DMS153 (cell line): ENCODE measurements at places on chromosomes 3 and 15.

GRCh38 chr15:82890995-82891390 lies 61.5 kb downstream of the HOMER2 start:
- no peak for DNase-seq

DNA sequence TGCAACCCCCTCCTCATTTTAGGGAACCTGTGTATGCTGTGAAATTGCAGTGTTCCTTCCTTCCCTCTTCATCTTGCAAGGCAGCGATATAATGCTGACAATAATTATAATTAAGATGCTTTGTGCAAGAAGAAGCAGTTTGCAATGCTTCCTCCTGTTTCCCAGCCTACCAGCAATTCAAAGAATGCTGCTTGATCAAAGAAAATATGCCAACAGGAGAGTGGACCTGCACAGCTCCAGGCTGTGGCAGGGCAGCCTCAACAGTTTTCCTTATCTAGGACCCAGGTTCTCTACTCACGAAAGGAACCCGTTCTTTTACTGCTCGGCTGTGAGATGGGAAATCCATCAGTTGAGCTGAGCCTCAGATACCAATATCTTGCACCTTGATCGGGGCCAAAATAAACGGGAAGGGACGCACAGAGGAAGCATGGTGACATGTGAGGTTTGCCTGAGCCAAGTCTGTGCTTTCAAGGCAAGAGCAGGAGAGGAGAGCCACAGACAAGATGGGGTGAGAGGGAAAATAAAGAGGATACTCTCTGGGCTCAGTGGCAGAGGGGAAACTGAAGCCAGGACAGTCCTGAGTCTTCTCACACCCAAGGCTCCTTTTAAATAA lies 22.6 kb upstream of the LRTM1 start:
- DNase-seq = no peak

DNA sequence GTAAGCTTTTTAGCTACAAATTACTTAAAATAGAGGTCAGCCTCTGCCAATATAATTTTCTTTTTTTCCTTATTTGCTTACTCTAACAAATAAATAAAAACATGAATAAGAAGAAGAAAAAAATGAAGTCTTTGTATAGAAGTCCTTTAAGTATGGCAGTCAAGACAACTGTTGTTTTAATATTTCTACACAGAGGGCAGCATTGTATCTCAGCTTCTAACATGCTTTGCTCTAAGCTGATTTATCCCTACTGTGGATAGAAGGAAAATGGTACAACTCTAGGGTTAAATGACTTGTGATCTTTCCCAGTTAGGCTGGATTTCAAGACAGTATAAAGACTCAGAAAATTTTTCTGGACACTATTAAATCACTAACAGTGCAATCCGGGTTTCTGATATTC lies 104.3 kb upstream of the MEIS2 start:
- DNase-seq = no peak

DNA sequence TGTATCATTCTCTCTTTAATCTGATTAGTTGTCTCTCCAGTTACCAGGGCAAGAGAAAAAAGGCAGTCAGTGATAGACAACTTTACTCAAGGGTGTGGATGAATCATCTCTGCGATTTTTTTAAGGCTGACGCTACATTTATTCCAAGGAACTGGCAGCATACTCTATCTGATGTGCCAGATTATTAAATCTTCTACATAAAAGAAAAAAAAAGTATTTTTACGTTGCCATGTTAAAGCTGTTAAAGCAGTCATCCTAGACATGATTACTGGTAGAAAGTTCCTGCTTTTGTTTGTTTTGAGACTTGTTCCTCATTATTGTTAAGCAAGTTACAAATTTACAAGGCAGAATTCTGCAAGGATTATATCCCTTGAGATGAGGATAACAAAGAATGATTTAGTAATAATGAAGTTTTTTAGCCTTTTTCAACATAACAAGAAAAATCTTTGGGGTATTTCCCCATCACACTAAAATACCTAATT lies 121.7 kb downstream of the CBLB start:
- no peak for DNase-seq

- no peak for DNase-seq
Observed at GRCh38 chr3:130700541-130700940, 46.1 kb downstream of the PIK3R4 start.

DNA sequence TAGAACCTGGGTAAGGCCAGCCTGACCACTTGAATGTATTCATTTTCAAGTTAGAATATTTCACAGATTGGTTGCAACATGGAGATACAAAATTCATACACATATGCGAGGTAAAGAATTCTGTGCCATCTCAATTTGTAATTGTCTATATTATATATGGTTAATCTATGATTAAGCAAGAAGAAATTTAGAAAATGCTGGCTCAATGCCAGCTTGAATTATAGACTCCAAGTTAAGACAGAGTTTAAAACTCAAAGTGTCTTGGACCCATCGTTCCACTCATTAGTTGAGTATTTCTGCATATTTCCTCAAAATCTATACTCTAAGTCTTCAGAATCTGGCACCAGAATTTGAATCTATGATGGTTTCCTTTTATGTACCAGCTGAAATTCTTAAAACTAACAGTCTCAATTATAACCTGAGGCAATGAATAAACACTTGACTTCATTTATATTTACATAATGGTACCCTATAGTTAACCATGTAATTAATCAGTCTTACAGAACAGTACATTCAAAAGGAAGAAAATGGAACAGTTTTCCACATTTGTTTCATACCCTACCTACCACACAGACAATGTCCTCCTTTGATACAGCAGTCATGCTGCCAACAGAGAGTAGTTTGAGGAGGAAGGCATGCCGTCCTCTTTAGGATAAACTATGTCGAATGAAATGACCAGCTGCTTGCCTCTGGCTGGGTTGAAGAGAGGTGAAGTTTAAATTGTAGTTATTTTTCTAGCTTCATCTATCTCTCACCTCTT lies 95.7 kb downstream of the CD47 start:
- no peak for DNase-seq

DNA sequence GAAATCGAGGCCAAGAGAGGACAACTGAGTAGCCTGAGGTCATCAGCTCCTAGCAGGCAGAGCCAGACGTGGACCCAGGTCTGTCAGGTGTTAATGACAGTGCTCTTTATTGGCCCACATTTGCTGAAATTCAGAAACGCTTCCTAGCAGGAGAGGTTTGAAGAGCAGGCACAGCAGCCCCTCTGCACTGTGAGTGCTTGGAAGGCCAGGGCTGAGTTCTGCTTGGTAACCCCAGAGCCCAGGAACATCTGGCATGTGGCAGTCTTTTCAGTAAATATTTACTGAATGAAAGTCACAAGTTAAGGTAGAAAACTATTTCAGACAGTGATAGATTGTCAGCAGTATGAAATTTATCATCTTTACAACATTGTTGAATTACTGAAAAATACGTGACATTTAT lies 102.4 kb downstream of the PLCL2 start:
- no peak for DNase-seq

- DNase-seq = no peak
Observed at GRCh38 chr15:100092034-100092433, 249.7 kb downstream of the ADAMTS17 start.

GRCh38 chr15:40106203-40107161 lies 2.2 kb downstream of the BMF start:
- DNase-seq = peak; percentile 53

- DNase-seq = no peak
Observed at GRCh38 chr15:68229386-68230156, at the start of gene CLN6. Gene CLN6, minus strand, starts transcription at chr15:68229728. Its CDS starts 144 bp downstream, at chr15:68229584.

DNA sequence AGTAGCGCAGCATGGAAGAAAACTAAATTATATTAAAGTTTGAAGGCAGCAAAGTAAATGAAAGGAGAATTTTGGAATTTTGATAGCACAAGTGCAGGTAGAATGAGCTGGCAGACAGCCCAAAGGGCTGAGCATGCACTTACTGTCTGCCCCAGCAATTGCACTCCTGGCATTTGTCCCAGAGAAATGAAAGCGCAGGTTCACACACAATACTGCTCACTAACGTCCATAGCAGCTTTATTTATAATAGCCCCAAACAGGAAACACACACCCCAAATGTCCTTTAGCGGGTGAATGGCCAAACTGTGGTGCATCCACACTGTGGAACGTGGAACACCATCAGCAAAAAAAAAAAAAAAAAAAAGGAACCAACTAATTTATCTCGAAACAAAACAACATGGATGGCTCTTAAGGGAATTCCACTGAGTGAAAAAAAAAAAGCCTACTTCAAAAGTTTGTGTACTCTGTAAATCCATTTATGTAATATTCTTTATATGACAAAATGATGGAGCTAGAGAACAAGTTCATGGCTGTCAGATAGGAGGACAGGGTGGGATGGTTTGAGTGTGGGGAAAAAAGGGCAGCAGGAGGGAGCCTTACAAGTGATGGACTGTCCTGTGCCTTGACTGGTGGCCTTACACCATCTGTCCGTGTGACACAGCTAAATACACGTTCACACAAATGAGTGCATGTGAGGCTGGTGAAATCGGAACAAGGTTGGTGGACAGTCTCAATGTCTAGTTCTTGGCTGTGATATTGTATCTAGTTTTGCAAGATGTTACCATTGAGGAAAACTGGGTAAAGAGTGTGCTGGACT lies 6.0 kb upstream of the TM2D3 start:
- DNase-seq = peak; percentile 63

- DNase-seq = no peak
Observed at GRCh38 chr3:25781145-25781757, 2.0 kb downstream of the NGLY1 start.

- DNase-seq = no peak
Observed at GRCh38 chr3:29576181-29576580, 295.3 kb downstream of the RBMS3 start.

GRCh38 chr15:78369161-78369560 lies 29.0 kb downstream of the CRABP1 start:
- no peak for DNase-seq

DNA sequence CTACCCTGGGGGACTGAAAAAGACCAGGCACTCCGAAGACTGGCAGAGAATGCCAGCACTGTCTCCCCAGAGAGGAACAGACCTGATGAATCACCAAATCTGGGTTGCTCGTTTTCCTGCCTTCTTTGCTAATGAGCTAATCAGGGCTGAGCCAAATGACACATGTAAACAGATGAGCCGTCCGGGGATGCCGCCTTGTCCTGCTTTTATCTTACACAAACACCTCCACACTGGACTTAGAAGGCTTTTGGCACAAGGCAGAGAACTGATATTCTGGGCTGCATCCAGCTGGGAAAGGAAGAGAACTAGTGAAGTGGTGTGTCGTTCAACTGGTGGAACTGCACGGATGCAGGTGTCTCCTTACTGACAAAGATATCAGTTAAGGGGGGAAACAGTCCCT lies 88.1 kb downstream of the MECOM start:
- no peak for DNase-seq

GRCh38 chr15:77064063-77064462 lies 6.8 kb downstream of the TSPAN3 start:
- DNase-seq = no peak

GRCh38 chr3:183158551-183159006 lies 4.0 kb downstream of the LAMP3 start:
- no peak for DNase-seq

DNA sequence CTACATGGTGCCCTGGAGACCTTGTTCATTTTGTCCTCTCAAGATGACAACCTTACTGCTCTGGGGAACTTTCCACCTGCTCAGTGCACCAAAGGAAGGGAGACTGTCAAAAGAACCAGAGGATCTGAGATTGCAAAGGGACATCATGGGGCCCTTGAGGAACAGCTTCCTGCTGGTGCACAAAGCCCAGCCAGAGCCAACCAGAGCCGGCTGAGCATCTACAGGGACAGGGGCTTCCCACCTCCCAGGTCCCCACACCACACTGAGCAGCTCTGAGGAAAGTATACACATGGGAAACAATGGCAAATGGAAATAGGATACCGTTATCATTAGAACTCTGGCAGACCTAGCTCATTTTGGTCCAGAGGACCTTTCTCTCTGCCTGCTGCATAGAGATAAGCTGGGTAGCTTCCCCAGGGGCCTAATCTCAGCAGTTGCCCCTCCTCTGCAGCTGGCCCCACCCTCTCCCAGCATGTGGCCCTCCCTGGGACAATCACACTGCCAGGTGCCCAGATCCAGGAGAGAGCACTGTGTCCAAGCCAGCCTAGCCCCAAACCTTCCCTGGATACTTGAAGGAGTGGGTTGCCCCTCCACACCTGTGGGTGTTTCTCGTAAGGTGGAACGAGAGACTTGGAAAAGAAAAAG lies 123.4 kb upstream of the PRR20G start:
- no peak for DNase-seq

- DNase-seq = no peak
Observed at GRCh38 chr3:118476885-118477618, 557.6 kb downstream of the IGSF11 start.

GRCh38 chr3:173826901-173827609 lies 429.5 kb downstream of the NLGN1 start:
- no peak for DNase-seq

GRCh38 chr15:38627689-38628277 lies 63.2 kb upstream of the RASGRP1 start:
- no peak for DNase-seq

DNA sequence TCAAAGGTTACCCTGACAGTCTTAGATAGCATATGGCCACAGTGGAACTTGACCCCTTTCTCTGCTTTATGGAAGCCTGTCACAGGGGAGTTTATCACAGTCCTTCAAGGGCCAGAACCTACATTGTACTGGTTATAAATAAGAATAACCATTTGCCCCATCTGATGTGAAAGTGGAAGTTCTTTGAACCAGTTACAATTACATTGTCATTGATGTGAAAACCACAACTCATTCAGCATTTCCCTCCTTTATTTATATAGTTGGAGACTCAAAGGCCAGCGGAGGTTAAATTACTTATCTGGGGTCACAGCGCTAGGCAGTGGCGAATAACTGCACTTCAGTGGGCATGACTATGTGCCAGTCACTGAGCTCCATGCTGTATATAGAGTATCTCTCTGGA lies 60.5 kb upstream of the TBC1D5 start:
- no peak for DNase-seq

GRCh38 chr15:48090666-48091065 lies 30.1 kb upstream of the SLC24A5 start:
- DNase-seq = no peak

- DNase-seq = no peak
Observed at GRCh38 chr3:169526246-169526645, 137.3 kb downstream of the MECOM start.

- no peak for DNase-seq
Observed at GRCh38 chr3:46360907-46361306, 7.0 kb downstream of the CCR2 start.

GRCh38 chr3:175748087-175748730 lies 889.1 kb downstream of the NAALADL2 start:
- no peak for DNase-seq

DNA sequence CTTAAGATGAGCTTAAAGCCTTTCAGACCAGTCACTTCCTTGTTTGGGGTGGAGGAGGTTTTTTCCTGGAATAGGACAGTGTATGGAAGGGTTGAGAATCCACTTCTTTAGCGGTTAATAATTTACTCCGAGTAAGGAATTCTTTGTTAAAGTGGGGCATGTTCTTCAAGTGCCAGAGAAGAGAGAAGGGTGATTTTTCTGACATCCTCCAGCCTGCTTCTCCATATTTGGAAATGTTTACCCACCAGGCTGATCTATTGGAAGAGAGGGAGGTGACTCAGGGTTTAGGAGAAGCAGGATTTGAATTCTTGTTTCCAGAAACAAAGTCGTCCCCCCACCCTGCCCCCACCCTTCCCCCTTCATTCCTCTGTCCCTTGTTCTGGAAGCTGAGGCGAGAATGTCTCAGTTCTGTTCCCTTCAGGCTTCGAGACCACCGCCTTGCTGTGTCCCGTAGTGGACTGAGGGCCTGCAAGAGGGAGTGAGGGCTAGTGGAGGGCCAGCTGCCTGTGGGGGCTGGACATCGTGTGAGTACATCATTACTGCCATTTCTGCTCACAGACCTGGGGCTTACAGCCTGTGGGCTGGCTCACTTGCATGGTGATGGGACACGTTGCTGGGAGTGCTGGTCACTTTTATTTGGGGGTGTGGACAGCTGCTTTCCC lies 58.5 kb downstream of the LPP start:
- DNase-seq = no peak

GRCh38 chr3:139434764-139435307 lies 41.5 kb downstream of the RBP2 start:
- no peak for DNase-seq
